ENCODE measurements at places on chromosomes 1 and 21.

- DNase-seq = no peak
Observed at GRCh38 chr1:225772323-225772768, 5.3 kb upstream of the SRP9 start.

GRCh38 chr21:43318841-43319781 is 107.8 kb downstream of the SIK1 start:
- DNase-seq = no peak

- no peak for DNase-seq
Observed at GRCh38 chr1:222769181-222769580, 32.2 kb downstream of the FAM177B start.

DNA sequence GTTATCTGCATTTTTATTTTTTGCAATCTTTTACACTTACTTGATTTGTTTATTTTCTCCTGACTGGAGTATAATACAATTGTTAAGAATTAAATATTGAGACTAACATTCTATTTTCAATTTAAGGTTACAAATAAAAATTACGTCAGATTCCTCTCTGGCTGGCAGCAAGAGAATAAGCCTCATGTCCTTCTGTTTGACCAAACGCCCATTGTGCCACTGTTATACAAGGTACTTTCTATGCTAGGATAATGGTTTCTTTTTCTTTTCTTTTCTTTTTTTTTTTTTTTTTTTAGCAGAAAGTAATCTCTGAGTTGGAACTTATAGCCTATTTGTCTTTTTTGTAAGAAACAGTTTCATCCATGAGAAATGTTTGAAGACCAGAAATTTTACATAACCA is 20.0 kb downstream of the DNAJC16 start:
- no peak for DNase-seq

- no peak for DNase-seq
Observed at GRCh38 chr1:65165269-65165993, 17.4 kb downstream of the AK4 start.

DNA sequence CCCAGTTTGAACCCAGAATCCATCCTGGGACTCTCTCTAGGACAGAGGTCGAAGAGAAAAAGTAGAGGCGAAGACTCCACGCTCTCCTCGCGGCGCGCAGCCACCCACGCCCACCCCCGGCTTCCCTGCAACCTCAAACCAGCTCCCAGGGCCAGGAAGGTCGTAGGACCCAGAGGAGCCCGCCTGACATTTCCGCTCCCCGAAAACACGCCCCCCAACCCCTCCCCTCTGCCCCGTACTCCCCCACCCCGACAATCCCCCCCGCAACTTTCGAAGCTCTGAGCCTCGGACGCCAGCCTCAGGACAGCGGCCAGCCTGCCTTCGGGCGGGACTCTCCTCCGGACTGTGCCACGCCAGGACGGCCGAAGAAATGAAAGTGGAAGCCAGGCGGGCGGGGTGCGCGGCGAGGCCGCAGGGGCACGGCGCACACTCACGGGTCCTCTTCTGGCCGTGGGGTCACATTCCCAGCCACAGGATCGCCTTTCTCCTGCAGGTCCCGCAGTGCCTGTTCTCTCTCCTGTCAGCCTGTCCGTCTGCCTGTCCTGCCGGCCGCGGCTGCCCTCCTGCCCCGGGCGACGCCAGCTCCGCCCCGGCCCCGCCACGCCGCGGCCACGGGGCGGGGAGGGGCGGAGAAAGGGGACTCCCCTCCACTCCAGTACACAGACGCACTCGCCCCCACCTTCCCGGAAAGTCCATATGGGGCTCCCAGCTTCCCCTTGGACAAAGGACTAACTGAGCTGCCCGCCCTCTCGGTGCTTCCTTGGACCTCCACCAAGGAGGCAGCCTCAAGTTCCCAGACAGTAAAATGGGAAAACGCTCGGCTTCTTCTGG is at the start of gene MOB3C:
Gene MOB3C, minus strand, starts transcription at position 535 of the 831 bp plus-strand sequence. CDS start 3,490 bp downstream, outside the sequence.
- DNase-seq = peak; percentile 41

- no peak for DNase-seq
Observed at GRCh38 chr1:37630426-37631028, 4.2 kb downstream of the RSPO1 start.

Data from nucleus accumbens (tissue), 56 donors.